ENCODE measurements at places on chromosomes 11 and 22.

- no peak for DNase-seq
These were observed 6.5 kb upstream of the IL10RA start for GRCh38 chr11:117979481-117980211.

- DNase-seq = peak; percentile 79
These were observed at the start of gene POU2AF1 for GRCh38 chr11:111378861-111379601. Gene POU2AF1, minus strand, starts transcription at chr11:111379275. Its CDS starts 98 bp downstream, at chr11:111379177.

GRCh38 chr11:86941871-86942599, 13.2 kb downstream of the FZD4 start:
- peak; percentile 18 for DNase-seq

DNA sequence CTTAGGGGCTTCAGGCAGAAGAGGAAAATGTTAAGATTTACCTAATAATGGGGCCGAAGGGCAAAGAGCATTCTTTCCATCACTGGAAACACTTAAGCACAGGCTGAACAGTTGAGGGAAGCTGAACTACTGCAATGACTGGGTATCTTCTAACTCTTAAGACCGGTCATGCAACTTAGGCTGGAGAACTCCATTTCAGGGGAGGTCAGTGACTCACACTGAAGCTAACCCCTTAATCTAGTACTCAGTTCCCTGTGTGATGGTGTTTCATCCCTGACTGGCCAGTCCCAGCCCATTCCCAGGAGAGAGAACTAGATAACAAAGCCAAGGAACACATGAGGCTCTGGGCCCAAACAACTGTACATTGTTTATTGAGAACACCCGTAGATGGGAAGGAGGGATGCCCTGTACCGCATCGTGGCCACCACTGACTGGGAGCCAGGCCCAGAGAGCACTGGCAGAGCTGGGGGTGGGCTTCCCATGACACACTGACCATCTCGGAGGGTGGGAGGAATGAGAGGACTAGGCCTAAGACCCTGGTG, 10.5 kb downstream of the RPL27A start:
- peak; percentile 89 for DNase-seq

DNA sequence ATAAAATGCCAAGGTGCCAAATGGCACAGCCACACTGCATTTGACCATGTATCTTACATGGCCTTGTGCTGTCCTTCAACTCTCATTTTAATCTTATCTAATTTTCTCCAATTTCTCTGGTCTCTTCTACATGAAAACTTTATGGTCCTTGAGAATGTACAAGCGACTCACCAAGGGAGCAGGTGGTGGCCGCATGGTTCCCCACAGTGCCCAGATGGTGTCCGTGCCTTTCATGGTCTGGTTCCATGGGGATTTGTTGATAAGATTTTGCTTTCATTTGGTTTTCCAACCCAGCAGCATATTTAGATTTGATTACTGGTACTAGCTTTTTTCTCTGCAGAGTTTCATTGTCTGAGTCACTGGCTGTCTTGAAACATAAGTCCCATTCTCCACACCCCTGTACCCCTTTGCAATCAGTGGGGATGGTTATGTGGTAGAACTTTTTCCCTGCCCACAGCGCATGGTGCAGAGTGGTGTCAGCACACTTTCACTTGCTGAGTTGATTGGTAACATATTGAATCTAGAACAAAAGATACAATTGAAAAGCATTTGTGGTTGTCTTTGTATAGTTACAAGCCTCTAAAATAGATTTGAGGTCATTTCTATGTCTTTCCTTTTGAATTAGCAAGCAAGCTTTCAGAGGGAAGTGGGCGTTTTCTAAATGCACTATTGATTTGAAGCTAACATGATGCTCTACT, 24.1 kb downstream of the ZNRF3 start:
- DNase-seq = no peak

DNA sequence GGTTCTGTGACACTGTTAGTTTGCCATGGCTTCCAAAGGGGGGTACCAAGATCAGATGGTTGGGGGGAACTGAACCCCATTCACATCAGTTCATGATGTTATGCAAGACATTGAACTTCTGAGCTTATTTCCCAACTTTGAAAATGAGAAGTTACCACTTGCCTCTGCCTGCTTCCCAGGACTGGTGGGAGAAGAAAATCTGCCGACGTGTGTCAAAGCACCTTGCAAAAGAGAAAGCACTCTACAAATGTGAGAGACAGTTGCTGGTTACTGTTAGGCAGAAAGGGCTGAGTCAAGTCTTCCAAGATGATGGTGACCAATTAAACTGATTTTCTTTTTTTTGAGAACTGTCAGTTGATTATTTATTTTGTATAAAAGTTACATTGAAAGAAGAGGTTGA, 45.6 kb downstream of the SMCO4 start:
- DNase-seq = no peak

DNA sequence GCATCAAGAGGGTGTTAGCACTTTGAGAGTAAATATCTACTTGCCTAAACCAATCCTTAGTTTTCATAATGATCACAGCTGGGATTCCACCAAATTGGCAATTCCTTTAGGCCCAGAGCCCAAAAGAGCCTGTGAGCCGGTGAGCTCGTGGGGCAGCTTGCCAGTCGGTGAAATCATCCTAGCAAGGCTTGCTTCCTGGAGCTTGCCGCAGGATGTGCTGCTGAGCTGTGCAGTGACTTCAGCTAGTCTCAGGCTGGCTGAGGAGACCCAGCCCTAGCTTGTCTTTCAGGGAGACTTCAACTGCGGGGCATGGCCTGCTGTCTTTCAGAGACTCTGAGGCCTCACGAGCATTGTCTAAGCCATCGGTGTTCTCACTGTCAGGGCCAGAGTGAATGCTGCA, 73.6 kb upstream of the SUSD2 start:
- DNase-seq = peak; percentile 92
